ENCODE measurements at places on chromosomes 3 and 15.

- DNase-seq: no peak
Measured at GRCh38 chr3:189718215-189718614, 87.0 kb downstream of the TP63 start.

DNA sequence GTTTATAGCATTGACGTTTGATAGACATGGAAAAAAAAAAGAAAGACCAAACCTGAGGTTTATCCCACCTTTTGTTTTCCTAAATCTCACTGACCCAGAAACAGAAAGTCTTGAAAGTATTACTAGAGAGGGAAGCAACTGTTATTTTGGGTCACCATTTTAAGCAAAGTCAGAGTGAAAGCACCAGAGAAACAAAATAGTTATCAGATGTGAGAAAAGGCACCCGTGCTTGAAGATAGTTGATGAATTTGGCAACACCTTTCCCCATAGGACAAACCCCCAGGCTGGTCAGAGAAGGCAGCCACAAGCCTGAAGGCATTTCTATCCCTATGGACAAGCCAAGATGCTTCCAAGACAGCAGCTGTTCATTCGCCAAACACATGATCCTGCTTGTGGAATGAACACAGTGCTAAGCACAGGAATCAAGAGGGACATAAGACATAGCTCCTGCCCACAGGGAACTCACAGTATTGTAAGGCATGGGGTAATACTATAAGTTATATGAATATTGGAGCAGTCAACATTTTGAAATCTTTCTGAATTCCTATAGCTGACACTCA is 170.9 kb downstream of the ERC2 start:
- DNase-seq: no peak

- no peak for DNase-seq
Measured at GRCh38 chr15:56454836-56455235, 10.1 kb downstream of the MNS1 start.

DNA sequence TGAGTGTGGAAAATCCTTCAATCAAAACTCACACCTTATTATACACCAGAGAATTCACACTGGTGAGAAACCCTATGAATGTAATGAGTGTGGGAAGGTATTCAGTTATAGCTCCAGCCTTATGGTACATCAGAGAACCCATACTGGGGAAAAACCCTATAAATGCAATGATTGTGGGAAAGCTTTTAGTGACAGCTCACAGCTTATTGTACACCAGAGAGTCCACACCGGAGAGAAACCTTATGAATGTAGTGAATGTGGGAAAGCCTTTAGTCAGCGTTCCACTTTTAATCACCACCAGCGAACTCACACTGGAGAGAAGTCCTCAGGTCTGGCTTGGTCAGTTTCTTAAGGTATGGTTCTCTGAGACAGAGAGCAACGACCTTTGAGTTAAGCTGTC is 13.7 kb upstream of the ZNF660 start:
- no peak for DNase-seq

DNA sequence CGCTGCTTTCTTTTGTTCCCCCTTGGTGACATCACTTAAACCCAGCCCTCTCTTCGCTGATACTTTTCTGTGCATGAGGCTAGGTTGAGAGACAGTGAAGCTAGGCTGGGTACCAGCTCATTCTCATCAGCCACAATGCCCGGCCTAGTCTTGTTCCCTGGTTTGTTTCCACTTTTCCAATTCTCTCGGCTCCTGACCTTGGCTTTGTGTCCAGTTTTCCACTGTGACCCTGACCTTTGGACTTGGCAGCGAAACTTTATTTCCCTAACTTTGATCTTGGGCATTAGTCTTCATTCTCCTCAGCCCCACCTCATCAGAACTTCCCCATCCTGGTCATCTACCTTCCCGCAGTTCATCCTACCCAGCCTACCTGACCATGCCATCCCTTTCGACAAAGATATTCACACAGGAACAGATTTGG is 908 bp upstream of the ADPGK start:
- DNase-seq: no peak

GRCh38 chr3:153348457-153349107 is 186.6 kb downstream of the RAP2B start:
- DNase-seq: no peak

DNA sequence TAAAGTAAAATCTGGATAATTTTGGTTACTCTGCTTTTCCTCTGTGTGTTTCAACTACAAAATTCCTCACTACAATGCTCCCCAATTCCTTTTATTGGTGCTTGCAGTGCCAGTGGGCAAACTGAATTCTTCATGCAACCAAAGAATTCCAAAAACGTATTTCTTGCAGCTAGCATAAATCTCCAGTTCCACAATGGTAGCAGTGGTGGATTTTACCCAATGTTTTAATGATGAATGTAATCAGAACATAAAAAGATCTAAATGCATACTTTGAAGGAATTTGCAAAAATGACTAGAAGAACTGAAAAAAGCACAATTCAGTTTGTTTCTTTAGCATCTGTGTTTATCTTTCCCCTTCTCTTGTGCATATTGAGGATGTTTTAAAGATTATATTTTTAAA is 359.6 kb upstream of the TPRG1 start:
- DNase-seq: no peak

DNA sequence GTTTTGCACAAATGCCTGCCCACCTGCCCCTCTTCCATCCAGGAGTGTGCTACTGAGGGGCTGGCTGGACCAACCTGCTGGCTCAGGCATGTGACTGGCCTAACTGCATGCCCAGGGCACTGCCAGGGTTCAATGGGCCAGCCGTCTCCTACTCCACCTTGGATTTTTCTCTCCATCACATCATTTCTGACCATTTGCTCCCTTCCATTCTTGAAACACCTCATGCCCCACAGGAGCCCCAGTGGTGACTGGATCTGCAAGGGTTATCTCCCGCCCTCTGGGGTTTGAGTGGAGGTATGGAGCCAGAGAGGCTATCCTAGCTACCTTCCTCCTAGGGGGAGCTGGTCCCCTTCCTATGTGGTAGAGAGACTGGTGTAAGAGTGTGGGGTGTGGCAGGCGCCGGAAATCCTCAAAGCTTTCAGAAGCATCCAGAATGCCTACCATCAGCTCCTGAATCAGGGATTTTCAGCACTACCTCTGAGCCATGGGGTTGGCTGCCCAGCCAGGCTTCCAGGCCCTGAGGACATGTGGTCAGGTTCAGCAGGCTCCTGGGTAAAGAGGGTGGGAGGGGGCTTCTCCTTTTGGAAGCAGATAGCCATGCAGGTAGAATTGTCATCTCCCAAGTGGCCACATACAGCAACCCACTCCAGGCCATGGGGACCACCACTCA is 2.9 kb upstream of the MANF start:
- DNase-seq: peak; percentile 46

GRCh38 chr15:56968821-56969220 is 50.4 kb downstream of the TCF12 start:
- no peak for DNase-seq

GRCh38 chr3:127367593-127367992 is 79.7 kb upstream of the PRR20G start:
- DNase-seq: no peak

- no peak for DNase-seq
Measured at GRCh38 chr3:13839253-13839652, 40.6 kb downstream of the WNT7A start.

DNA sequence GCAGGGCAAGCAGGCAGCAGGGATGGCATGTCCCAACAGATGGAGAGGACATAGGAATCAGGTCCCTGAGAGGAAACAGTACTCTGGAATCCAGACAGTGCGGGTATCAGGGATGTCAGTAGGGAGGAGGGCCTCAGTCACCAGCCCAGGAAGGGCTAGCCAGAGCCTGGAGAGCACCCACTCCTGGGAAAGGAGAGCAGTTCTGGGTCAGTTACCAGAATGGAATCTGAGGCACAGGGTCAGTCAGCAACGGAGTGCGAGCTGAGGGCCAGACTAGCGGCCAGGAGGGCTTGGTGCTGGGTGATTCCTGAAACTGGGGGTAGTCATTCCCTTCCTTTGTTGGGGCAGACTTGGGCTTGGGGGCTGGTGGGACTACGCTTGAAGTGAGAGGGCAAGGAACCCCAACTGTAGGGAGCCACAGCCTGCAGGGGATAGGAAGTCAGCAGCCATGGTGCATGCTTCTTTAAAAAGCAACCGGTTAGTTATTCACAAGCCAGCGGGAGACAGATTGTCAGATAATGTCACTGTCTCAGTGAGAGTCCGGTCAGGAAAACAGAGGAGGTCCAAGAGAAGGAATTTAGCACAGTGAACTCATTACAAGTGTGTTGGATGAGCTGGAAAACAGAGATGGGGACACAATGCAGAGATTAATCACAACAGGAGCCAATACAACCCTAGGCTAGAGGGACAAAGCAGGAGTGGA is 27.9 kb downstream of the PLA1A start:
- DNase-seq: no peak

GRCh38 chr15:67064607-67065530 is 533 bp upstream of the SMAD3 start:
- peak; percentile 89 for DNase-seq

DNA sequence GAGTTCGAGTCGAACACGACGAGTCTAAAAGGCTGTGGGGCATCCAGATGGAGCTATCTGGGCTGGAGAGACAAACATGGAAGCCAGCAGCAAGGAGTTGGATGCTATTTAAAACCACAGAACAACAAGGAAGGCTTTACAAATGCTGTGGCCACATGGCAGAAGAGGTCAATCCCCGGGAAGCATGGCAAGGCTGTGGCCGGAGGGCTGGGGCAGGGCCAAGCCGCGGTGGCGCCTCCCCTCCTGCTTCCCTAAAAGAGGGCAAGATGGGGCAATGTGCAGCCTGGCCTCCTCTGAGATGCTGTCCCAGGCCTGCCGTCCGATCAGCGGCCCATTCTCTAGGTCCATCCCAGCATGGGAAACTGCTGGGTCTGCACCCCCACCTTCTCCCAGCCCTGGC is 139.1 kb downstream of the SRGAP3 start:
- DNase-seq: no peak

DNA sequence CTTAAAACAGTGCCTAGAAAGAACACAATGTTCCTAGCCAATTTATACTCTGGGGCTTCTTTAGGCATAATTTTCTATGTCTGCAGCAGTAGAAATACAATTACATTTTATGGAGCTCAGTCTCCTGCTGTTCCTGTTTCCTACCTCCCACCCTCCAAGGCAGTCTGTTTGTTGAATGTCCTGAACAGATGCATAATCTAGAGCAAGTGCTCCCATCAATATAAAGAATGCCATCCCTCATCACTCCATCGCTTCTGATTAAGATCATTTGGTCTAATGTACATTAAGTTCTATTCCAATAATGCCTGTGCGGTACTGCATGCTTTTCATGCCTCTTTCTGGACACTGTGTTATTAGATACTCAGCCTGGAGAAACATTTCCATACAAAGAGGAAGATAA is 869.8 kb upstream of the CFAP20DC start:
- DNase-seq: no peak

- DNase-seq: no peak
Measured at GRCh38 chr15:58556028-58556361, 124.2 kb downstream of the LIPC start.

DNA sequence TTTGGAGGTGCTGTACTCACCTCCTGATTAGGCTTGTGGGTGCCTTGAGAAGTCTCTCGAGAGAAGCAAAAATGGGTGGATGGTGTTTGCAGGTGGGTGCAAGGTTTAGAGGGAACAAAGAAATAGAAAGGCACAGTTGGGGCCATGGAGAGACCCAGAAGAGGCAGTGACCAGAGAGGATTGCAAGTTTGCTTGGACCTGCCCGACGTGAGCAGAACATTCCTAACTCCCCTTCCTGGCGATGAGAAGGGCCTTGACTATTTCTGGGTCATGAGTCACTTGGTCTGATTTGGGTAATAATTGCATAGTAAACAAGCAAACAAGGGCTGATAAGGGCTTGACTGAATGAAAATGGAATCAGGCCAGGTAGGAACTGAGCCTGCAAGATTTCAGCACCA is 7.0 kb upstream of the CTSH start:
- DNase-seq: no peak

DNA sequence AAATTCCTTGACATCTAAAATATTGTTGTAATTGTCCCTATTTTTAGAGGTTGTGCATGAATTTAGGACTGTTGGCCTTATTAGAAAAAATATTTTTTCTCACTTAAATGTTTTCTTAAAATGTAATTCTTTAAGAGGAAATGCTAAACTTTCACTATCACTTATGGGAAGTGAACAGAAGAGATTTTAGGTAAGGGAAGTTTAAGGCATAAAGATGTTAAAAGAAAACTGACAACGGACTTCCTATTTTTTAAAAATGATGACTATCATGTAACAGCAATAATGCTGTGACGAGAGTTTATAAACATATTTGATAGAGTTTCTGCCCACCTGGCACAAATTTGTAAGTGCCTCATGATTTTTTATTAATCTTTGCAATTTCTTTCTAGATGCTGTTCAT is 3.1 kb downstream of the C3orf38 start:
- no peak for DNase-seq

- no peak for DNase-seq
Measured at GRCh38 chr3:55683666-55684270, 196.7 kb upstream of the WNT5A start.

Measured in suprapubic skin (tissue), 4 donors.